ENCODE measurements at places on chromosomes 7 and 10.

DNA sequence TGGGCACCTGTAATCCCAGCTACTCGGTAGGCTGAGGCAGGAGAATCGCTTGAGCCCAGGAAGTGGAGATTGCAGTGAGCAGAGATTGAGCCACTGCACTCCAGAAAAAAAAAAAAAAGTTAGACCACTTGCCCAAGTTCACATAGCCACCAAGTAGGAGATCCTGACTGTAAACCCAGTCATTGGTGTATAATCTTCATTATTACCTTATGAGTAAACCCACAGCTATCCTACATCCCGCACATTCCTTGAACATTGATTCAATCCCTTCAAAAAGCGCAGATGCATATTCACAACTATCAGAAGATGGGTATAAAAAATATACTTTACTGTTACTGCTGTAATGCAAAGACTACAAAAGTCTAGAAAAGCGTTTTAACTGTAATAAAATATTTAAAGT lies 512.9 kb downstream of the SUGCT start:
- DNase-seq = no peak

DNA sequence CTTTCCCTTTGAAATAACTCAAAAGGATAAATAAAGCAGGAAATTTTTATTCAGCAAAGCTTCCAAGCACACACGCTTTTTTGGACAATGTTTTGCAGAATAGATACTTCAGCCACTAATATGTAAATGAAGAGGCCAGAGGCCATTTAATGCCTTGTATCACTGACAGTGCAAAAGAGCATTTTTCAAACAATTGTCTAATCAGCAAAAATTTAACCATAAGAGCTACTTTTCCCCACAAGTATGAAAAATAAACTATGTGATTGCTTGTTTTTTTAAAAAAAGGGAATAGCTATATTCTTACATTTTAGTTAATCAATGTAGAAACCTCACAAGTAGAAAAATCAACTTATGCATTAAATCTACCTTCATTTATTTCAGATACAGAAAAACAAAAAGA lies 99.7 kb downstream of the COL28A1 start:
- DNase-seq = no peak

GRCh38 chr7:132240262-132240661 lies 336.0 kb downstream of the PLXNA4 start:
- DNase-seq = peak; percentile 45

DNA sequence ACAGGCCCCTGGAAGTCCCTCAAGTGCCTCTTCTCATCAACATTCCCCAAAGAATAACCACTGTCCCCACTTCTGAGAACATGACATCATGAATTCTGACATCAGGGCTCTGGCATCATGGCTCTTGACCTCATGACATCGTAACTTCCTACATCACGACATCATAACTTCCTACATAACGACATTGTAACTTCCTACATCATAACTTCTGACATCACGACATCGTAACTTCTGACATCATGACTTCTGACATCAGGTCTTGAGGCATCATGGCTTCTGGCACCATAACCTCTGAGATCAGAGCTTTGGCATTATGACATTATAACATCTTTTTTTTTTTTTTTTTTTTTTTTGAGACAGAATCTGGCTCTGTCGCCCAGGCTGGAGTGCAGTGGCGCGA lies 66.7 kb upstream of the FAM20C start:
- no peak for DNase-seq

DNA sequence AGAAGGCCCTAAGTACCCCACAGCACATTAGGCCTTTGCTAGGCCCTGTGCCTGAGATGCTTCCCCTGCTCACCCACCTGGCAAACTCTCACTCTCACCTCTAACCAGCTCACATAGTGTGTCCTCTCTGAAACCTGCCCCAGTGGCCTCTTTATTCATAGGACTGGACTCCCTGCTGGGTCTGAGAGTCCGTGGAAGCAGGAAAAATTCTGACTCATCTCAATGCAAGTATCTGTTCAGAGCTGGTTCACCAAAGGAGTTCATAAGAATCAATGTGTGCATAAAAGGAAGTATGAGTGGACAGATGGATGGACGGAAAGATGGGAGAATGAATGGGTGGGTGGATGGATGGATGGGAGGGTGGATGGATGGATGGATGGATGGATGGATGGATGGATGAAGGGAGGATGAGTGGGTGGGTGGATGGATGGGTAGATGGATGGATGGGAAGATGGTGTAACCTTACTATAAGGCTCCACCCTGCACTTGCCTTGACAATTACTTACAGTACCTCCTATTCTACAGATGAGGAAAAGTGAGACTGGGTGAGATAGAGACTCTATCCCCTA lies 111.2 kb upstream of the ZMIZ1 start:
- no peak for DNase-seq

DNA sequence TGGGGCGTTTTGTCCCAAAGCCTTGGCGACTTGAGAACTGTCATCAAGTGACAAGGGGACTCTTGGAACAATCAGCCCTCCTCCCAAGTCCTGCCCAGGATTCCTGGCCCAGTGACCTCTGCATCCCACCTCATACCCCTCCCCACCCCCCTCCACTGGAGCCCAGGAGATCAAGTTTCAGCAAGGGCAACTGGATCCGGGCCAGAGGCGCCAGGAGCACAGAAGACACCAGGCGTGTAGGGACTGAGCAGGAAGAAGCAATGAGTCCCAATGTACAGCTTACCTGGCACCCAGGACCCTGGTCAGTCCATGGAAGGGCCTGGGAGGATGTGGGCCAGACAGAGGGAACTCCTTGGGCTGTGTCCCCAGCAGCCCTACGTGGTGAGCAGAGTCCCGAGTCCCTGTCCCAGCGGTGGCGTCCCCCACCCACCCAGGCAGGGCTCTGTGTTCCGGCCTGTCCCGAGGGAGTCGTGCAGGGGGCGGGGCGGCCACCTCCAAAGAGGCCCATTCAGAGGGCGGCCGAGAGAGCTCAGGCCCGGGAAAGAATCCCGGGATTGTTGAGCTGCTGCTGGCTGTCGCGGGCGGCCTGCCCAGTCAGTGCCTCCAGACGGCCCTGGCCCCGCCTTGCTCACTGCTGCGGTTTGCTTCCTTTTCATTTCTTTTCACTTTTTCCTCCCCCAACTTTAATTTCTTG lies 254.1 kb downstream of the TNS3 start:
- no peak for DNase-seq

GRCh38 chr7:137727413-137727812 lies 119.4 kb downstream of the DGKI start:
- DNase-seq = no peak

GRCh38 chr7:81680120-81680519 lies 89.7 kb downstream of the HGF start:
- DNase-seq = no peak

DNA sequence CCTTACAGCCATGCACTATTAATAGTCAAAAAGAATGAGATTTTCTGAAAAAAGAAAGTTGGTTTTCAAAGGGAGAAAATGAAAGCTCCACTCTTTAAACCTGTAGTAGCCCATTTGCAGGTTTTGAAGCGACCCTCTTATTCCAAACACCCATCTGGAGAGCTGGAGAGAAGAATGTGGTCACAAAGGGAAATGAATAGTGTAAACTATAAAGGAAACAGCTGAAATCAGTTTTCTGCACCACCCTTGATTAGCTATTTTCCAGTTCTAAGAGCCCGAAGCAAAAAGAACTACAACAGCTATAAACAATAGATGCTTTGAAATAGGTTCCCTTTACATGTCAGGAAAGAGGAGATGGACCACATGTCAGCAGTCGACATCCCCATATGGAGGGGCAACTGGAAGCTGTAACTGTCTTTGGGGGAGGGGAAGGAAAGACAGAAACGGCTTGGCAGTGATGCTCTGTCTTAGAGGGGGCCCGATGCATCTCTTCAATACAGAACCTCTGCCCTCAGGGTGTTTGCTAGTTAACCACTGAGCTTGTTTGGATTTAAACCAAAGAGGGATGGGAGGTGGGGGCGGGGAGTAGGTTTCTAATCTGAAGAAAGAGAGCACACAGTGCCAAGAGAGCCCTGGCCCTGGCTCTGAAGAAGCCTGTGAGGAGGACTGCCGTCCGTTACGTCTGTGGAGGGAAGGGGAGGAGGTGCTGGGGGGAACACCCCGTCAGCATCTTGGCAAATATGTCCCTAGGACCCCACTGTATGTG lies 55.3 kb downstream of the CPVL start:
- DNase-seq = peak; percentile 81

DNA sequence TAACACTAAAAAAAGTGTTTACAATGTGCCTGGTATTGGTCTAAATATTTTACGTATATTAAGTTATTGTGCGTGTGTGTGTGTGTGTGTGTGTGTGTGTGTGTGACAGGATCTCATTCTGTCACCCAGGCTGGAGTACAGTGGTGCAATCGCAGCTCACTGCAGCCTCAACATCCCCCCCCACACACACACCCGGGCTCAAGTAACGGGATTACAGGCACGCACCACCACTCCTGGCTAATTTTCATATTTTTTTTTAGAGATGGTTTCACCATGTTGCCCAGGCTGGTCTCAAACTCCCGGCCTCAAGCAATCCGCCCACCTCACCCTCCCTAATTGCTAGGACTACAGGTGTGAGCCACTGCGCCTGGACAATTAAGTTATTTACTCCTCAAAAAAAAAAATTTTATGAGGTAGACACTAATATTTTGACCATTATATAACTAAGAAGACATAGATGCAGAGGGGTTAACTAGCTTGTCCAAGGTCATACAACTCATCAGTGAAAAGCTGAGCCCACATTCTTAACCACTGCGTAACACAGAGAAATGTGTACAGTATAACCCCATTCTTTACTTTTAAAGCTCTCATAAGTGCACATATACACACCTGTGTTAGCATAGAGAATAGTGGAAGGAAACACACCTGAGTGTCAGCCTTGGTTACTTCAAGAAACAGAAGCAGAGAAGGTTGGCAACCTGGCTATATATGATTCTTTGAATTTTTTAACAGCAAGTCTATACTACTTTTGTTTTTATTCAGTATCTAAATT lies 35.0 kb downstream of the DNAJC12 start:
- DNase-seq = no peak

DNA sequence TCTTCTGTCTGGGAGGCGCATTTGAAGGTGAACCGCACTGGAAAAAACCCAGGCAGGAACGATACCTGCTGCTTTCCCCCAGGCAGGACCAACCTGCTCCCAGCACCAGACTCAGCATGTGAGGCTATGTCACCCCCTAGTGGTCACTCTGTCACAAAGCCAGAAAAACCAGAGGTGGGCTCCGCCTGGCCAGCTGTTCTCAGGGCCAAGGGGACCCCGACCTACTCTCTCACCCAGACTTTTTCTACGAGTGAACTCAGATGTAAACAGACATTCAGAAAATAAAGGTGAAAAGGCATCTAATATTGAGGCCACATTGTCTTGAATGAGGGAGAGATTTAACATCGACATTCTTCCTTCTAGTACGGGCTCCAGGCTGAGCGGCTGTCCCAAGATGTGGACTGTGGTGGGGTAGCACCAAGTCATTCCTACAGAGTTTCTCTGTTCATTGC lies 117.3 kb downstream of the PRKAG2 start:
- DNase-seq = peak; percentile 81

- DNase-seq = no peak
These were observed 32.9 kb upstream of the UTF1 start for GRCh38 chr10:133196936-133197758.

- no peak for DNase-seq
These were observed 152.9 kb downstream of the EBF3 start for GRCh38 chr10:129811208-129811607.

GRCh38 chr7:121328508-121329190 lies at the start of gene WNT16:
WNT16 (plus strand) TSS chr7:121329000; CDS start chr7:121329293, 293 bp downstream.
- peak; percentile 67 for DNase-seq

GRCh38 chr7:99428972-99429566 lies 9.5 kb downstream of the PTCD1 start:
- DNase-seq = no peak

DNA sequence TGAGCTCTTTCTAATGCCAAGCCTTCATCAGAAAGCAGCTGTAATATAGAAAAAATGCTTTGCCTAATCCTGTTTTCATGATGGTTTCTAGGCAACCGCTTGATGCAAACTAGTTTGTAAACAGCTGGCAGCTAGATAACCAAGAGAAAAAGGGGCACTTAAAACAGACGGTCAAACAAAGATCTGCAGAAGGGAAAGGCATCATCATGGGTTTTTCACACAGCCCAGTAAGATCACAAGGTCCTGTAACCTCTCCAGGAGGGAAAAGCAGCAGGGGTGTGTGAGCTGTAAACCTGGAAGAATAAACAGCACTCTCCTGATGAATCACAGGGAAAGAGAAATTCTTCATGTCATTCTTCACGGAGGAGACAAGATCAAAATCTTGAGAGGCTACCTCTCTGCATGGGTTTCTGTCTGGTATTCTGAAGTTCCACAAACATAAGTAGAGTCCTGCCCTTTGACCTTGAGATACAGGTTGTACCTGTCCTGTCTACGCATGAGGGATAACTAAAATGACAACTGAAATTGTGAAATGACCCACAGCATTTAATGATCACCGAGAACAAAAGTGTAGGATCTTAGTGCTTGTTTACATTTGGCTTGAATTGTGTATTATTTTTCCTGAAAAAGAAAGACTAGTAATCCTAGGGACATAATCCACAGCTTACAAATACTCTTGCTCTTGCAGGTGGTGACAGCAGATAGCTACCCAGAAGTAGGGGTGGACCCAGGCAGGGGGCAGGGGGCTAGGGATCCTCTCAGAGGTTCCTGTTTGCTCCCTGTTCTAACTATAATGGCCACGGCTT lies 48.0 kb downstream of the CREB3L2 start:
- DNase-seq = no peak

- no peak for DNase-seq
These were observed 18.0 kb downstream of the WDR37 start for GRCh38 chr10:1074052-1074747.

GRCh38 chr10:114874827-114875411 lies 53.3 kb downstream of the FHIP2A start:
- peak; percentile 87 for DNase-seq

DNA sequence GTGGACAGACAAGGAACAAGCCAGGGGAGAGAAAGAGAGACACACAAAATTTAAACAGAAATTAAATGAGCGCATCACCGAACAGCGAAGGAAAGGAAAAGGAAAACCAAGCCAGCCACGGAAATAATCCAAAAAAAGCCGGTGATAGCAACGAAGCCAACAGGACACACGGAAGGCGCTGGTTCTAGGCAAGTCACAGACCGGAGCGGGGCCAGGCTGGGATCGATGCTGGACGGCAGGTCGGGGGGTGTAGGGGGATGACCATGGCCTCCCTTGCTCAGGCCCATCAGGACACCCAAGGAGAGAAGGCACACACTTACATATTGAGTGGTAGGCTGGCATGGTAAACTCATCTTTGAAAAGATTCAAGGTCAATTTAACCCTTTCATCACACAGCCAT lies 202.5 kb upstream of the PTN start:
- DNase-seq = no peak

- no peak for DNase-seq
These were observed 174.2 kb downstream of the KIAA1217 start for GRCh38 chr10:24382979-24383663.

- DNase-seq = no peak
These were observed 44.1 kb upstream of the PDGFA start for GRCh38 chr7:563629-564170.

Measured in spinal cord (tissue), 10 donors.